ENCODE measurements at places on chromosomes 3 and 15. TPM values are rescaled to one million over a fixed set of nuclear protein-coding genes. Genes with fewer than 3 reads are reported as not detected.

GRCh38 chr3:41198526-41198925 lies 779 bp upstream of the CTNNB1 start:
- no peak for DNase-seq

- DNase-seq: no peak
Measured at GRCh38 chr3:50671331-50671730, 3.4 kb upstream of the DOCK3 start.

GRCh38 chr3:58665405-58665804 lies 1.2 kb downstream of the FAM3D start:
- DNase-seq: no peak

ABCF3 gene
- 108 TPM for polyA plus RNA-seq
